BJ (cell line): ENCODE measurements at places on chromosomes 7 and 10.

DNA sequence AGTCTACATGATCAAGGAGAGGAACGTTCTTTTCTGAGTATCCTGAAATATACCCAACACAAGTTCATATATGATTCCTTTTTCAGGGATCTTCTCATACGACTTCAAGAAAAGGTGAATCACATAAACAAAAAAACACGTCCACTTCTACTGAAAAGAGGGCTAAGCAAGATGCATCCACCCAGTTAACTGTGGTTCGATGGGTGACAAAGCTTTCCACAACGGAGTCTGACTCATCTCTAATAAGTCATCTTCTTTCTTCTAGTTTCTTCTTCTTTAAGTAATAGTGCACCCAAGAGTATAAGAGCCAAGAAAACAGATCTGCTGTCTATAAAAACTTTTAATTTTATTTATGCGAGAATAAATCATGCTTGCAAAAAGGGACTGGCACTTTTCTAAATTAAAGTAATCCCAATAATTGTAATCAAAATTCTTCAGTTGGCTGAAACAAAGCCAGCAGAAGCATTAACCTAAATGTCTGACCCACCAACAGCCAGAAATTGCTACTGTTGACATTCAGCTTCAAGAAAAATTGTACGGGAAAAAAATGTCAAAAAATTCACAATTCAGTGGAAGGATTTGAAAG lies 146.9 kb upstream of the ANK3 start:
- DNase-seq, result peak; percentile 7

DNA sequence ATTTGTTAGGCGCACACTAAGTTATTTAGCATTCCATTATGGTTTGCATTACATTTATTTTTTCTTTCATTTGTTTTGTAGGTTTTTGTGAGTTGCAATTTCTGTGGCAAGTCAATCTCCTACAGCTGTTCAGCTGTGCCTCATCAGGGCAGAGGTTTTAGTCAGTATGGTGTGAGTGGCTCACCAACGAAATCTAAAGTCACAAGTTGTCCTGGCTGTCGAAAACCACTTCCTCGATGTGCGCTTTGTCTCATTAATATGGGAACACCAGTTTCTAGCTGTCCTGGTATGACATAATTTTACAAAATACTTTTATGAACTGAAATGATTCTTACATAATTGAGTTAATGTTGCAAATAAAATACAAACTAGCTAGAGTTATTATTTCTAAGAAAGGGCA lies 29.5 kb downstream of the MIOS start:
- DNase-seq, result no peak

GRCh38 chr7:129898502-129899160 lies 54.1 kb downstream of the UBE2H start:
- DNase-seq, result no peak

DNA sequence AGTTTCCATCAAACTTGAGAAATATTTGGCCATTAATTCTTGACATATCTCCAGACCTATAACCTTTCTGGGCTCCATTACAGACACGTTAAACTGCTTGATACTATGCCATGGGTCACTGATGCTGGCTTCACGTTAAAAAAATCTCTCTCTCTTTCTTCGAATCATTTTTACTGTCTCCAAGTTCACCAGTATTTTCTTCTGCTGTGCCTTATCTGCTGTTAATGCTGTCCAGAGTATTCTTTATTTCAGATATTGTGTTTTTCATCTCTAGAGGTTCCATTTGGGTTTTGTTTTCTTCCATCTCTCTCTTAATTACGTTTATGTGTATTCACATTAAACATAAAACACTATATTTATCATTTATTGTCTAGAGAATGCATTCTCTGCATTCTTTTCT lies 12.8 kb upstream of the PRPF18 start:
- DNase-seq, result no peak

DNA sequence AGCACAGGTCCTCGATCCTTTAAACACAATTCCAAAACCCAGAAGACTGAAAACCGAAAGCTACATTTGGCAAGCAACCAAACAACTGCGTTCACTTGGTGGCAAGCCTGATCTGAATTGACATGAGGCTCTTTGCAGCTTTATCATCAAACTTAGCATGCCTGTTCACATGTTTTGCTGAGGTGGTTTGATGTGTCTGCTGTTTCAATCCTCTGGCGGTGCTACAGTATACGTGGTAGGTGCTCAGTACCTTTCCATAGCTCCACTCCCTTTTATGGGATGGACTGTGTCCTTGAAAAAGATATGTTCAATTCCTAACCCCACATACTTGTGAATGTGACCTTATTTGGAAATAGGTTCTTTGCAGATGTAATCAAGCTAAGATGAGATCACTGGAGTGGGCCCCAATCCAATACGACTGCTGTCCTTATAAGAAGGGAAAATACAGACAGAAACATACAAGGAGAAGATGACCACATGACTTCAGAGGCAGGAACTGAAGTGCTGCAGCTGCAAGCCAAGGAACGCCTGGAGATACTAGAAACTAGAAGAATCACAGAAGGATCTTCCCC lies 33.4 kb downstream of the CCDC6 start:
- DNase-seq, result peak; percentile 32

DNA sequence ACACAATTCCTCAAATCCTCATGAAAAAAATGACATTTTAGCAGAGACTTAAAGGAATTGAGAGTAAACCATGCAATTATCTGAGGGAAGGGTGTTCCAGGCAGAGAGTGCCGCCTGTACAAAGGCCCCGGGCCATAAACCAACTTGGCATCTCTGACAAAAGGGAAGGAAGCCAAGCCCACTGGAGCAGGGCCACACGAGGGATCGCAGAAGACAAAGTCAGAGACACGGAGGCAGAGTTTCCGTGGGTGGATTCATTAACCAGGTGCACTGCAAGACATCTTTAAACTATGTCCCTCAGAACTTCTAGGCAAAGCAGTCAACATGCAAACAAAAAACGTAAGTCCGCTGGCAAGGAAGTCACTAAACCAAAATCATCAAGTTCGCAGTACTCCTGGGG lies 92.0 kb downstream of the SFMBT2 start:
- no peak for DNase-seq

GRCh38 chr10:118626953-118627352 lies 31.5 kb upstream of the PRLHR start:
- DNase-seq, result no peak

DNA sequence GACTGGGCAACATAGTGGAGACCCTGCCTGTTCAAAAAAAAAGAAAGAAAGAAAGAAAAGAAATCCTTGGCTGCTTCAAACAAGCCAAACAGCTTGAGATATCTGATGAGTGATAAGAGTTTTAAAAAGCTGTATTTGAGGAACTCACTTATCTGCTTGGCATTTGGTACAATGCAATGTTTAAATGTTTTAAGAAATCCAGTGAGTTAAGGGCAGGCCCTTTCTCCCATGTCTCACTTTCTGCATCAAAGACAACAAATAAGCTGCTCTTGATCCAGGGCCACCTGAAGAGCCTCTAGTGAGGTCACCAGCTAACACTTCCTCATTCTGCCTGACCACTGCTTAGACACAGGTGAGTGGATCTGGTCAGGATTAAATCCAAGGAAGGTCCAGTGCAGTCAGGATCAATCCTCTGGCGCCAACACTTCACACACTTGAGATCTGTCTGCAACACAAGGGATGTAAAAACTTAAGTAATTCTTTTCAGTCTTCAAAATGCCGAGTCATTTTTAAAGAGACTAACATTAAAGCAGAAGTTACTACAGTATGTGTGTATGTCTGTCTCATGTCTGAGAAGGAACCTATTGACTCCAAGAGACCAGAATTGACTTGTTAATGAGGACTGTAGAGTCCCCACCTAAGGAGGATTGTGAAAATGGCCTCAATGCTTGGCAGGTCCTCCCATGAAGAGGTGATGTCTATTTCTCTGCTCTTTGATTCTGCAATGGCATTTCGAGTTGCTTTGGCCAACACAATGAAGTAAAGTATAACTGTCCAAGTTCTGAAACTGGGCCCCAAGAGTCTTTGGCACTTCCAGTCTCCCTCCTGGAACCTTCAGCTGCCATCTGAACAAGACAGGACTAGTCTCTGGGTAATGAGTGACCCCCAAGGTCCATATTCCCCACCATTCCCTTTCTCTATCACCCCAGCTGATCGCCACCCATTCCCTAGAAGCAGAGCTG lies 43.1 kb downstream of the CREB3L2 start:
- DNase-seq, result no peak

DNA sequence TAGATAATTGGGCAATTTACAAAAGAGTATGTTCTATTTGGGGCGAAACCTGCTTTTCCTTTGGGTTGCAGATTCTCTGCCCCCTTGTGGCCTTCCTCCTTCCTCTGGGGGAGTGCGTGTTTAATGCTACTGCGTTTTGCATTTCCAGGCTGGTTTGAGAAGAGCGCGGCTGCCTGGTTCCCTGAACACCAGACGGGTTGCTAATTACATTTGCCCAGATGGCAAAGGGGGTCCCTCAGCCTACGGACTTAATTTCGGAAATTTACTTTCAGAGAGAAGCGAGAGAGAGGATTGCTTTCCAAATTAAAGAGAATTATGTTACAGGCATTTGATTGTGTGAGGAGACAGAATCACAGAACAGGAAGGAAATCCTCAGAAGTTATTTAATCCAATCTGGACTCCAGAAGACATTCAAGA lies 91.9 kb upstream of the JAZF1 start:
- DNase-seq, result no peak

- DNase-seq, result no peak
Measured at GRCh38 chr10:124235232-124235631, 141.8 kb upstream of the CHST15 start.

GRCh38 chr10:71705582-71705981 lies 14.0 kb downstream of the C10orf105 start:
- no peak for DNase-seq

GRCh38 chr7:106992511-106992910 lies 52.0 kb upstream of the PRKAR2B start:
- no peak for DNase-seq

- no peak for DNase-seq
Measured at GRCh38 chr10:131792809-131793208, 108.0 kb upstream of the PPP2R2D start.

GRCh38 chr10:95287281-95287680 lies 3.5 kb downstream of the PDLIM1 start:
- no peak for DNase-seq

GRCh38 chr7:140446467-140446866 lies 32.8 kb downstream of the MKRN1 start:
- no peak for DNase-seq

- DNase-seq, result peak; percentile 14
Measured at GRCh38 chr10:101161494-101162299, 30.6 kb downstream of the TLX1 start.

GRCh38 chr10:119768455-119769094 lies 42.7 kb downstream of the INPP5F start:
- no peak for DNase-seq

- DNase-seq, result no peak
Measured at GRCh38 chr10:6255548-6256061, 52.9 kb downstream of the PFKFB3 start.

DNA sequence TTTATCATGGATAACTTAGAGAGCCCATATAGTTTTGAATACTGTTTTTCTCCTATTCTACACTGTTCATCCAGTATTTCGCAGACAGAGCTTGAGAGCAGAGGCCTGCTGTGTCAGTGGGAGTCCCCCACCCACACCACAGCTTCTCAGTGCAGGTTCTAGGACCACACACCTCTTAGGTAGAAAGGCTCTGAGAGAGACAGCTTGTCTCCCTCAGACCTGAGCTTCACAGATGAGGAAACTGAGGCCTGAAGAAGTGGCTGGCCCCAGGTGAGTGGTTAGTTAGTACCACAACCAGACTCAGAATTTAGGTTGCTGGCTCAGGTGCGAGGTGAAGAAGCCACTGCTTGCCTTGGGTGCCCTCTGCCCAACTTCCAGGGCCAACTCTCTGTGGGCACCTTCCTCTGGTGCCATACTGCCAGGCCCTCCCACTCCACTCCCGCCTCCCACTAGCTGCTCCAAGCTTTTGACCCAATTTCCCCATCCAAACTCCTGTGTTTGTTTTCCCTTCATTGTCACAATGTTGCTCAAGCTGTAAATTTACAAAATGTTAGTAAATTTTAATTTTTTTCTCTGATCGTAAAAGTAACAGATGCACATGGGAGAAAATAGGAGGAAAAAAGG lies 7.6 kb upstream of the HILPDA start:
- no peak for DNase-seq

DNA sequence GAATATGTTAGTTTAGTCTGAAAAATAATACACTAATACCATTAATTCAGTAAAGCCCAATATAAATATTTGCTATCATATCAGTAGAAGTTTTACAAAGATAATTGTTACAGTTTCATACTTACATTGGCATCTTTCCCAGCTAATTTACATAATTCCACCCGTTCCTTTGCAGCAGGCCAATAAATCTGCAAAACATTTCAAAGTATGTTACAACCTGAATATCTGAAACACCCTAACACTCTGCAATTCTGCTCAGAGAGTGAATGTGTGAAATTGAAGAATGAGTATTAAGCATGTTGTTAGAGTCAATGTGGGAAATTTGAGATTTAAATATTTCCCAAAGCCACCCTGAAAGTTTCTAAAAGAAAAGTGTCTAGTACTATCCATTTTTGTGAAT lies 105.5 kb downstream of the SEMA3D start:
- DNase-seq, result no peak

DNA sequence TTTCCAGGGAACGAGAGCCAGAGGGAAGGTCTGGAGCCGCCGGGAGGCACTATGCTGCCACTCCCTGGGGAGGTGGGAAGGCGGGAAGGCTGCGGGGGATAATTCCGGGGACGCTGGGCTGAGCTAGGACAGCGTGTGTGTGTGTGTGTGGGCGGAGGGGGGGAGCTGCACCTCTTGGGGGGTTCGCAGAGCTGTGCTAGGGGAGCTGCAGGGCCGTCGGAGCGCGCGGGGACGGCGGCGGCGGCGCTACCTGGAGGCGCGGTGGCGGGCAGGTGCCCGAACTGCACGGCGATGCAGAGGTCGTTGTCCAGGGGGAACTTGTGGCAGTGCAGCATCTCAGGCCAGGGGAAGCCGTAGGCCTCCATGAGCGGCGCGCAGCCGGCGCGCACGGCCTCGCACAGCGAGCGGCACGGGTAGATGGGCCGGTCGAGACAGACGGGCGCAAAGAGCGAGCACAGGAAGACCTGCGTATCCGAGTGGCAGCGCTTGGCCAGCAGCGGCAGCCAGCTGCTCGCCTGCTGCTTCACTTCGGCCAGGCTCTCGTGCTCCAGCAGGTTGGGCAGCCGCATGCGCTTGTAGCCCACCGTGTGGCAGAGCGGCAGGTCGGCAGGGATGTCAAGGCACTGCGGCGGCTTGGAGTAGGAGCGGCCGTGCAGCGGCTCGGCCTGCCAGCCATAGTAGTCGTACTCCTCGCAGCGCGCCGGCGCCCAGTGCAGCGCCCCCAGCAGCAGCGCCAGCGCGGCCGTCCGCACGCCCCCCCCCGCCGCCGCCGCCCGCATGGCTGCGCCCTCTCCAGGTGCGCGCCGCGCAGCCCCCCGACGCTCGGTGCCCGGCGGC lies 526 bp downstream of the SFRP5 start:
- no peak for DNase-seq

- DNase-seq, result no peak
Measured at GRCh38 chr7:139813151-139813550, 15.9 kb upstream of the TBXAS1 start.

- no peak for DNase-seq
Measured at GRCh38 chr7:131363719-131364118, 36.0 kb downstream of the MKLN1 start.

GRCh38 chr7:23594879-23595604 lies 2.1 kb upstream of the CCDC126 start:
- no peak for DNase-seq
